ENCODE measurements at places on chromosomes 6 and 20.

DNA sequence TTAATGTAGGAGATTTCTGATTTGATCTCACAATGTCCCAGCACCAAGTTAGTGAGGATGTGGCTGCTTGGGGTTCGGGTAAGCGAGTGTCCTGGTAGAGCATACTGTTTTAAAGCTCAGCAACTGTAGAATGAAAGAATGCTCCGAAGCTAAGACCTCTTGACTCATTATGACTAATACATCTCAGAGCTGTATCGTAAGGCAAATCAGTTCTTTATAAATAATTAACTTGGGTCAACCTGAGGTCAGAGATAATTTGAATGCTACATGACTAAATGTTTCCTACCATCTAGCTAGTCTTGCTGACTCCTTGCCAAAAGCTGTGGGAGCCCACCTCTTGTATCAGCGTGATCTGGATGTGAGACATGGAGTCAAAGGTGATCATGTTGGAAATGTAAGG, 128.8 kb upstream of the PDE7B start:
- DNase-seq: no peak

- no peak for DNase-seq
These were observed 62.0 kb upstream of the PAX1 start for GRCh38 chr20:21643417-21643816.

DNA sequence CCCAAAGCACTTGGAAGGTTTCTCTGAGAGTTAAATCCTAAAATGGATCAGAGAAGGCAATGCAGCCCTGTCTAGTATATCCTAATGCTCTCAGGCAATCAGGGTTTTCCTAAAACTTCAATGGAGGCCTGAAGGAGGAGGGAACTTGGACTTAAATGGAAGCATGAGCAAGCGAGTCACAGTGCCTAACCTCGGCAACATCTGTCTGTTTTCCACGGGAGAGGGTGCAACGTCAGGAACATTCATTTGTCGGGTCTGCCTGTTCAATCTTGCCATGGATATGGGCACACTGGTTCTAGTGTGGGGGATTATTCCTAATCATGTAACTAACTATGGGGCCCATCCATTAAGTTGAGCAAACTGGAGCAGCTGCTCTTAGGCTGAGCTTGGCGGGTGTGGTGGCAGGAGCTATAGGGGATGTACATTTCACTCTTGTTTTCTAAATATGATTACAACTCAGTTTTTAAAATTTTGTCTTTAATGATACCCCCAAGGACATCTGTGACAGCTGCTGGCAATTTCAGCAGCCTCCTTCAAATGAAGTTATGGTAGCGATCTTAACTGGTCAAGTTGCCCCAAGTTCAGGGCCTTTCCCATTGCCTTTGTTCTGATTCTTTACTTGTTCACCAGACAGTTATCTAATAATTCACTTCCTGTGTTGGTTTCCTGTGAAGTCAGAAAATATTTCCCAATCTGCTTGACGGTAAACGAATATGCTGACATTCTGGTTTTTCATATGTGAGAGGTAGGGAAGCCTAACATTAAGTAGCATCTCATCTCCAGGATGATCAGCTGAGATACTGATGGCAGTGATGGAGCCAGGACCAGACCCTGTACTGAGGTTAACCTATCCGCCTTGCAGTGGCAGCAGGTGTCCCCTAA, 21.6 kb downstream of the DSE start:
- DNase-seq: no peak

DNA sequence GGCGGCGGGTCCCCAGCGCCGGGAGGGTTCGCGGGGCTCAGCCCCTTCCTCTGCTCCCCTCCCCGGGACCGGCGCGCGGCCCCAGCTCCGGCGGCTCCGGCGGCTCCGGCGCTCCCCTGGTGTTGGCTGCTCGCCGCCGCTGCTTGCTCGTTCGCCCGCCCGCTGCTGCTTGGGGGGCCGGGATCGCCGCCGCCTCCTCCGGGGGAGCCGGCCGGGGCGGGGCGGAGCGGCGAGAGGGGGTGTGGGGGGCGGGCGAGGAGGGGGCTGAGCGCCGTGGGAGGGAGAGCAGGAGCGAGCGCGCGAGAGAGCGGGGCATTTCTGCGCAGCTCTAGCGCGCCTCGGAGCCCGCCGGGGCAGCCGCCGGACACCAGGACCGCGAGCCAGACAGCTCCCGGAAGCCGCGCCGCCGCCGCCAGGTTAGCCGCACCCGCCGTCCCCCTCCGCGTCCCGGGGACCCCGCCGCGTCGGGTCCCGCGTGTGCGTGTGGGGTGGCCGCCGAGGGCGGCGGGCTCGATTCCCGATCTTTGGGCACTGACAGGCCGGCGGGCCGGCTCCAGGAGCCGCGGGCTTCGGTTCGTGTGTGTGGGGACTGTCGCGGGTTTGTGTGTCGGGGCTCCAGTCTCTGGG, 62.0 kb upstream of the EPB41L1 start:
- peak; percentile 12 for DNase-seq

DNA sequence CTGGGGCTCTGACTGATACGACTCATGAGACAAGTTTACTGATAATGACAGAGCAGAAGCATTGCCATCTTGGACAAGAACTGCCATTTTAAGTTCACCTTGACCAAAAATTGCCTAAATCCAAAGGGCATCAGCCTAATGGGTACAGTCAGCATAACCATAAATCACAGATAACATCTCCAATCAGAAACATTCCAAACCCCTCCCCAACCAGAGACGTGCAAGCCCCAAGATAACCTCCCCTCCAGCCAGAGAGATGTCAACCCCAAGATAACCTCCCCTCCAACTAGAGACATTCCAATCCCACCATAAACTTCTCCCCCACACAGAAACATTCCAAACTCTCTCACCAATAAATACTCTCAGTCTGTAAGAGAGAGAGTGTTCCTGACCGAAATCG, 10.5 kb downstream of the GPLD1 start:
- no peak for DNase-seq

DNA sequence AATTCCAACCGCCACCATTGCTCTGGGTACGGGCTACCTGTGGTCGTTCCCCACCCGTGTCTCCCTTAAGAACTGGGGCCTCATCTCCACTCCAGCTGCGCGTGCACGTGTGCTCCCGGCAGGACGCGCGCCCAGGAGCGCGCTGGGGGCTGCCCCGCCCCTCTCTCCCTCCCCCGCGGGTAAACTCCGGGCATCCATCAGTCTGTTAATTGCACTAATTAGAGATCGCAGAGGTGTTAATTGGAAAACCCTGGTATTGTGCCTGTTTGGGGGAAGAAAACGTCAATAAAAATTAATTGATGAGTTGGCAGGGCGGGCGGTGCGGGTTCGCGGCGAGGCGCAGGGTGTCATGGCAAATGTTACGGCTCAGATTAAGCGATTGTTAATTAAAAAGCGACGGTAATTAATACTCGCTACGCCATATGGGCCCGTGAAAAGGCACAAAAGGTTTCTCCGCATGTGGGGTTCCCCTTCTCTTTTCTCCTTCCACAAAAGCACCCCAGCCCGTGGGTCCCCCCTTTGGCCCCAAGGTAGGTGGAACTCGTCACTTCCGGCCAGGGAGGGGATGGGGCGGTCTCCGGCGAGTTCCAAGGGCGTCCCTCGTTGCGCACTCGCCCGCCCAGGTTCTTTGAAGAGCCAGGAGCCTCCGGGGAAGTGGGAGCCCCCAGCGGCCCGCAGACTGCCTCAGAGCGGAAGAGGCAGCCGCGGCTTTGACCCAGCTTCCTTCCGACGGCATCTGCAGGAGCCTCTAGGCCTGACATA, 14.4 kb downstream of the FOXP4 start:
- DNase-seq: peak; percentile 73

Measured in CD8-positive, alpha-beta T cell (primary cell).